T-helper 9 cell (primary cell): ENCODE measurements at places on chromosomes 7 and 10.

DNA sequence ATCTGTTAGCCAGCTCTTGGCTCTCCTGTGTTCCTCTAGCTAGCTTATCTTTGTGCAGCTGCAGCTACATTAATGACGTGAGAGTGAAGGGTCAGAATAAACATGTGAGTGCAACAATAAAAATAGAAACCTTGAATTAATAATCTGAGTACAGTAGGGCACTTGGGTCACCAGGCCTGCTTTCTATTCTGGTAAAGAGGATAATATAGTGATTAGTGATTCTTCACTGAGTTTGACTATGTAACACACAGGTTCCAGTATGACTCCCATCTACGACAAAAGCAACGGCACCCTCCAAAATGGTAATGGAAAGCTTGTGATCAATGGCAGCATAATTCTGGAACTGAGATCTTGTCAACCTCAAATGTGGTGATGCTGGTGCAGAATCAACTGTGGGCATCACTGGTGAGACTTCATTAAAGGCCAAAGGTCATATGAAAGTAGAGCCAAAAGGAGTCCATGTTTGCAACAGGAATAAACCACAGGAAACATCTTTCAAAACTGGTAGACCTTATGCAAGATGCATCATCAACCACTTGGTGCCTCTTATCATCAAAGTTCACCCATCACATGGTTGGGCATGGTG lies 77.6 kb downstream of the NRBF2 start:
- DNase-seq: no peak

- no peak for DNase-seq
Measured at GRCh38 chr7:43108255-43109011, 4.0 kb upstream of the HECW1 start.

- DNase-seq: no peak
Measured at GRCh38 chr7:15446722-15447121, 115.1 kb downstream of the AGMO start.

- no peak for DNase-seq
Measured at GRCh38 chr7:112125250-112125649, 80.9 kb downstream of the DOCK4 start.

DNA sequence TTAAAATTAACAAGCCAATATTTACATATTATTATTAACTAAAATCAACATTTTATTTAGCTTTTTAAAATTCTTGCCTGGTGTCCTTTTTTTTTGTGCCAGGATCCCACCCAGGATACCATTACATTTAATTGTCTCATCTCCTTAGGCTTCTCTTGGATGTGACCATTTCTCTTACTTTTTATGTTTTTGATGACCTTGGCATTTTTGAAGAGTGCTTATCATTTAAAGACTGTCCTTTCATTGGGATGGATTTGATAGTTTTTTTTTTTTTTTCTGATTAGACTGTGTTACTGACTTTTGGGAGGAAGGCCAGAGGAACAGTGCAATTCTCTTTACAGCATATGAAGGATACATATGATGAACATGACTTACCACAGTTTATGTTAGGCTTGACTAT lies 181.4 kb upstream of the SMIM30 start:
- DNase-seq: no peak

- no peak for DNase-seq
Measured at GRCh38 chr7:65462148-65462716, 88.6 kb downstream of the ZNF92 start.
